COR-L47 (cell line): ENCODE measurements at places on chromosomes 7 and 10.

DNA sequence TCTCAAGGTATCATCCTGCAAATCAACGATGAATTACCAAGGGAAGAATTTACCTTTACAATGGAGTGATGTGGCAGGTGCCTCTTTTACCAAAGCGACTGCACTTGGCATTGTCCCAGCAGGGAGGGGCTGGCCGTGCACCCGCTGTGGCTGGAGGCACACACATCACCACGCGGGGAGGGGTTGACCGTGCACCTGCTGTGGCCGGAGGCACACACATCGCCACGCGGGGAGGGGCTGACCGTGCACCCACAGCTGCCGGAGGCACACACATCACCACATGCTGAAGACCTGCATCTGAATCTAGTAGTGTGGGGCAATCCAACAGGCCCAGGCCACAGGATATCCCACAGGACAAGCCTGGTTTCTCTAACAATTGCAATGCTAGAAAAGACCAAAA, 493.5 kb downstream of the DNAJB6 start:
- peak; percentile 97 for DNase-seq

GRCh38 chr7:135169141-135169963, 1.2 kb downstream of the CYREN start:
- no peak for DNase-seq

GRCh38 chr7:142301299-142301698, 43.4 kb upstream of the PRSS58 start:
- no peak for DNase-seq

GRCh38 chr7:77382532-77382931, 33.6 kb downstream of the GSAP start:
- DNase-seq: no peak

GRCh38 chr7:144468990-144469732, 65.7 kb upstream of the NOBOX start:
- DNase-seq: no peak

- no peak for DNase-seq
These were observed 70.9 kb downstream of the CARD11 start for GRCh38 chr7:2972835-2973161.

DNA sequence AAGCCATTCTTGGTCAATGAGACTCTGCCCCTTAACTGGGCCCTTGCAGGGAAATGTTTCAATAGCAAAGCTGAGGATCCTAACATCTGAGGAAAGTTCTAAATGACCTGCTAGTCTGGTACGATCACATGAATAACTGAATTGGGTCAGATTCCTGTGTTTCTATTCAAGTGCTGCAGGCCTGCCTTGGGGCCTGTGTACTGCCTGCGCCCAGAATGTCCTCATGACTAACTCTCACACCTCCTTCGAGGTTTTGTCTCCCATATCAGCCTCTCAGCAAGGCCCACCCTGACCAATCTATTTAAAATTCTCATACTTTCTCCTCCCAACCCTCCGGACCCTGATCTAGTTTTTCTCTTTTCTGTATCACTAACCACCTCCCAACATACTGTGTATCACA, 4.4 kb downstream of the JAZF1 start:
- no peak for DNase-seq

DNA sequence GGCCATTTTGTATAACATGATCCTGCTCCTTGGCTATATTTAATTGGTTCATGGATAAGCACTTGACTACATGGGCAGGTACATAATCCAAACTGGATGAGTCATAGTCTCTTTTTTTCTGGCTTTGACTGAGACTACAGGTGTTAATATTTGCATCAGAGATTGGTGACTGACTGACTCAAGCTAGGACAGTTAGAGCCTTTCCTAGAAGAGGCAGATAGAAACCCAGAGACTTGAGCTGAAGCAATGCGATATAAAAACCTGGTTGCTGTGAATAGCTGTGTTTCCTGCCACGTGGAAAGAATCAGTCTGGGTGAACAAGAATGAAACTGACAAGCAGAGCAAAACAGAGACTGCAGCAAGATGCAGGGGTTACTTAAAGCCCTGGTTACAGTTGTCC, 81.0 kb downstream of the SAMD9 start:
- DNase-seq: no peak

GRCh38 chr10:126302826-126303665, 85.2 kb downstream of the ADAM12 start:
- no peak for DNase-seq

DNA sequence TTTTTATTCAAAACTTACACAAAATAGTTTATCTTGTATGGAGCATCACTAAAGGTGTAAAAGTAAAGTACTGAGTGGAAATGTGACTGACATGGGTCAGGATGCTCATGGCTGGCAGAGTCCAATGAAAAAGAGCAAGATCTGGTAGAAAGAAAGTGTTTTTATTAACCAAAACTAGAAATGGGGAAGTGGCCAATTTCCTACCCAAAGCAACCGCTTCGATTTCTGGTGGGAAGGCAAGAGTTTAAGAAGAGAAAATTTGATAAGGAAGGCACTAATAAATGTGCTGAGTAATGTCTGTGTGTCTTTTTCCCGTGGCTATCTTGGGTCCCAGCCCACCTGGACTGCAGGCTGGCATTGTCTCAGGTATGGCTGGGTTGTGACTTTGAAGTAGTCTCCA, 277.7 kb downstream of the ANKRD7 start:
- no peak for DNase-seq

- DNase-seq: no peak
These were observed 94.4 kb downstream of the AHR start for GRCh38 chr7:17392846-17393245.

GRCh38 chr7:138008588-138009349, 6.9 kb upstream of the CREB3L2 start:
- peak; percentile 54 for DNase-seq

DNA sequence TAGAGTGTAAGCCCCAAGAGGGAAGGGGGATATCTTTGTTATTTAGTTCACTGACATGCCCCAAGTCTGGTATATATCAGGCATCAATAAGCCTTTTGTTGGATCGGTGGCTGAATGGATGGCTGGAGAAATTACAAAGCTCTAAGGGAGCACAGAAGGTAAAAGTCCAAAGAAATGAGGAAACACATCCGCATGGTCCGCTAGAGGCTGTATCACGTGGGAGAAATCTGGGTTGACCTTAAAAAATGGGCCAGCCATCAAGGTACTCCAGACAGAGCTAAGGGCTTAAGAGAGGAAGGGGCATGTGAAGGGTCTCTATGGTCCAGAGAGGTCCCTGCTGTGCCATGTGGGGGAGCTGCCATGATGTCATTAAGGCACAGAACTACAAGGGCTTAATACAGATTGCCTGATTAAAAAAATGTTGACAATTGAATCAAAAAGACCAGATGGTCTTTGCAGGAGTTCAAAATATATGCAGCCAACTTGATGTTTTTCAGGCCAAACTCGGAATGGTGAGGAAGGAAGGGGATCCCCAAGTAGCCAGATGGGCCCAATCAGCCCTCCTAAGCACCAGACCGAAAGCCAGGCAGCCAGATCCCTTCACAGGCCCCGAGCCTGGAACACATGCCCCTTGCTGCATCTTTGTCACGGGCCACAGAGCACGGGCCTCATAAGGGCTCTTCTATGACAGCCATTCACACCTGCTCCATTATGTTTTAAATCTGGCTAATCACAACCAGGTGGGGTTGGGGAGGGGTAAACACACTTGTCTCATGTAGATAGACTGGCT, 31.9 kb downstream of the SCRN1 start:
- DNase-seq: no peak

DNA sequence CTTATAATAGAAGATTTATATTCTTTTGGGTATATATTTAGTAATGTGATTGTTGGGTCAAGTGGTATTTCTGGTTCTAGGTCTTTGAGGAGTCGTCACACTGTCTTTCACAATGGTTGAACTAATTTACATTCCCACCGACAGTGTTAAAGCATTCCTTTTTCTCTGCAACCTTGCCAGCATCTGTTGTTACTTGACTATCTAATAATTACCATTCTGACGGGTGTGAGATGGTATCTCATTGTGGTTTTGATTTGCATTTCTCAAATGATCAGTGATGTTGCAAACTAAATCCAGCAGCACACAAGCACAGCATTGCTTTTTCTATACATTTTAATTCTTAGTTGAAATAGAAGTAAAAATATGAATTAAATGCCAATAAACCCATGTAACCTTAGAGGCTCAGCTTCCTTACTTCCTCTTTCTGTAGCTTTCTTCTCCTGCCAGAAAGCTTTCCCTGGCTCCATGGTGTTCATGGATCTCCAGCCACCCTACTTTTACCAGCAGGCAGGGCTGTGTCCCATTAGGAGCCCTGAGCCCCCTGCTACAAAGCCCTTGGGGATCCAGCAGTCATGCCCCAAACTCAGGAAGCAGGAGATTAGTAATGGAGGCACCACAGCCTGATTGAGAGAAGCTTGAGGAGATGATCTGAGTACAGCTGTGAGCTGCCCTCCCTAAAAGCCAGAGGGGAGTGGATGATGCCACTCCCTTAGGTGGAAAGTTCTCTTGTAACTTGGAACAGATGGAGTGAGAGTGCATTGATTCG, 158.6 kb downstream of the TMEM178B start:
- DNase-seq: no peak

- no peak for DNase-seq
These were observed 48.3 kb downstream of the EBF3 start for GRCh38 chr10:129915526-129916378.

- no peak for DNase-seq
These were observed 271.2 kb upstream of the IMMP2L start for GRCh38 chr7:111833466-111833865.

DNA sequence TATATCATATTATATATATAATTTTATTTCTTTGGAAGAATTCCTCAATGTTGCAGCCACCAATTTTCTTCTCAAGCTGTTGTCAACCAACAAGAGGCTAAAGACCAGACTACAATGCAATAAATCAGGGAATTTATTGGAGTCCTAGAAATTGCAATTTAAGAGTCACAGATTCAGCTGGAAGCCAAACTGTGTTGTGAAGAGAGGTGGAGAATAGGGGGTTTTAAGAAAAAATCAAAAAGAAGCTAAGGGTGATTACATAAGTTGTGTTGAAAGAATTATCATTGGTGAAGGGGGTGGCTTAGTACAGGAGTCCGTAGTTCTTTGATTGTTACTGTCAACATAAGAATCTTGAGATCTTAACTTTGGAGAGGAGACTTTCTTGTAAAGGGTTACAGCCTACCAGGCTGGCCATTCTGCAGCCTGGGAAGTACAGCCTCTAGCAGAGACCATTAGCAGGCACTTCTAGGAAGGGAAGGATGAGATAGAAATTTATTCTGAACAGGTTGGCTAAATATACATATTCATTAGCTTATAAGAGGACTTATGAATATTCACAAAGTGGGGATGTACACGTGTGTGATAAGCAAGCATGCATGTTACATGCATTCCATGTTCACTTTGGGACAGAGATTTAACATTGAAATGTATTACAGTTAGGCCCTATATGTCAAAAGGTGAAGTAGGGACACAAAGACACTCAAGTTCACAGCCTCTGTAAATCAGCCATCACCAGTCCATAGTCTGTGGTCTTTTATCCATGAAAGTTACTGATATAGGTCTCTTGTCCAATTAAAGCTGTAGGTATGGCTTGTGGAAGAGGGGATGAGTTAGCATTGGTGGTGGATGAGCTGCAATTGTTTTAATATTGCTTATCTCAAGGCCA, 8.3 kb upstream of the TMEM168 start:
- DNase-seq: no peak

GRCh38 chr7:45342236-45342635, 184.6 kb downstream of the RAMP3 start:
- DNase-seq: no peak

DNA sequence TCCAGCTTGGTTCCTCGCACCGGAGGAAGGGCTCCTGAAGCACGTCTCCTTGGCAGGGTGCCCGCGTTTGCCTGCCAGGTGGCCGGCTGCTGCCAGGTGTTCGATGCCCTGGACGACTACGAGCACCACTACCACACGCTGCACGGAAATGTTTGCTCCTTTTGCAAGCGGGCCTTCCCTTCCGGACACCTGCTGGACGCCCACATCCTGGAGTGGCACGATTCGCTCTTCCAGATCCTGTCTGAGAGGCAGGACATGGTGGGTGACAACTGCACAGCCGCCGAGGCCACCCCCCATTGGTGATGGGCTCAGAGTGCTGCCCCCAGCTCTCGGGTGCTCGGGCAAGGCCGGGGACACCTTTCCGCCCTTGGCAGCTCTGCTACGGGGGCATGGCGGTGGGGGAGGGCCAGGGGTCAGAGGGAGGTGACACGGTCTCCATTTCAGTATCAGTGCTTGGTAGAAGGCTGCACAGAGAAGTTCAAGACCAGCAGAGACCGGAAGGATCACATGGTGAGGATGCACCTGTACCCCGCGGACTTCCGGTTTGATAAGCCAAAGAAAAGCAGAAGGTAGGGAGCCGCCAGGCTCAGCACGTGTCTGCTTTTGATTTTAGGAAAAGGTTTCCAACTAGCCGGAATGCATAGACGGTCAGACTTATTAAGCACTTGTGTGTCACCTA, 1.1 kb downstream of the ZNF511 start:
- peak; percentile 47 for DNase-seq

- no peak for DNase-seq
These were observed 107.6 kb upstream of the PRSS58 start for GRCh38 chr7:142365410-142365842.

DNA sequence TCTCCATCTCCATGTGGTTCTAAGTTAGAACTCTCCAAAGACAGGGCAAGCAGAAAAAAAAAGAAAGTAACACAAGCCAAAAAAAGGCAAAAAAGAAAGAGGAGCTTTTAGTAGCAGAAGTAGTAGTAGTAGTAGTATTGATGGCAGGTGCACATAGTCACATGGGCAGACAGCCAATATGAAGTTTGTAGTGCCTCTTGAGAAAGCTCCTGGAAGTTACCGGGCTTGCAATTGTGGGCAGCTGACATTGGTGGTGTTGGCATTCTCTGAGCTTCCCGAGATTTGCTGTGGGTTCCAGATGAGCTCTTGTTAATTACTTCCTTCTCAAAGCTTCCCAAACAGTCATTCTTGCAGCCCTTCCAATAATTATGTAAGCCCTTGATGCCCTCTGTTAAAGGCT, 1128.5 kb downstream of the TYW1 start:
- DNase-seq: peak; percentile 23

- DNase-seq: no peak
These were observed 168.1 kb downstream of the CCDC3 start for GRCh38 chr10:12833451-12833850.

DNA sequence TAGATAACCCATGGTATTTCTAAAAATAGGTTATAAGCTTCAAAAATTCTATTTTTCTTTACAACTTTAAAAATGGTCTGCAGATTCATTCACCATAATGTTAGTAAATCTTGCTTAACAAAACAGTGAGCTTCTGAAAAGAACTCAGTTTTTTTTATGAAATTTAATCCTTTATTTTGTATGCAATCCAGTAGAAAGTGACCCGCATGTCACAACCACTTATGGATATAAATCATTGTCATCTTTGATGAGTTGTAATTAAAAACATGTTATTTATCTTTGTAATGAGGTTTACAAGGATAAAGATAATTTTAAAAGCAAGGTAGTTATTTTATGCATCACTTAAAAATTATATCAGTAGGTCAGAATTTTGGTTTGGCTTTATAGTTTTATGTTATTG, 173.5 kb upstream of the SEMA3A start:
- DNase-seq: peak; percentile 13
